ENCODE measurements at places on chromosomes 1 and 21.

- DNase-seq = no peak
Observed at GRCh38 chr1:27299385-27300271, 22.3 kb upstream of the TMEM222 start.

- DNase-seq = no peak
Observed at GRCh38 chr21:40517646-40518045, 329.3 kb downstream of the DSCAM start.

GRCh38 chr1:201180141-201180540 is 10.5 kb upstream of the IGFN1 start:
- no peak for DNase-seq

GRCh38 chr1:194069831-194070218 is 883.4 kb upstream of the B3GALT2 start:
- no peak for DNase-seq

DNA sequence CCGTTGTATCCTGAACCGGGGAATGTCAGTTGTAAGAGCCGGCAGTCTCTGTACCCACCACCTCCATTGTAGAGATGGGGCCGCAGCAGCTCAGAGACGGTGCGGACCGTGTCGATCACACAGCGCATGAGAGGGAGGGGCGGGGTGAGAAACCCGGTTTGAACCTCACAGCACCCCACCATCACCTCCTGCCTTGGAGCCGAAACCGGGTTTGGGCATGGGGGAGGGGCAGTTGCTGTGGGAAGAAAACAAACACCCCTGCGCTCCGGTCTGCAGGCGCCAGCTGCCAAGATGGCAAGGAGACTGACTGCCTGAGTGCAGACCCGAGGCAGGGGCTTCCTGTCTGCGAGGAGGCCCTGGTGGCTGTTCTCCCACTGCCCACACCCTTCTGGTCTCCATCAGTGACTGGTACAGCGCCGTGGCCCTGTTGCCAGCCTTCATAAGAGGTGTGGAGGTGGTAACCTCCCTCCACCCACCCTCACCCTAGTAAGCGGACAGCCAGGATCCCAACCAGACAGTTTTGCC is 69.2 kb upstream of the SSBP3 start:
- DNase-seq = no peak

GRCh38 chr21:29125191-29125590 is 5.3 kb upstream of the MAP3K7CL start:
- DNase-seq = peak; percentile 26

GRCh38 chr1:226985239-226985838 is 45.2 kb downstream of the COQ8A start:
- DNase-seq = no peak

GRCh38 chr21:15947677-15948076 is 217.9 kb downstream of the USP25 start:
- DNase-seq = no peak

DNA sequence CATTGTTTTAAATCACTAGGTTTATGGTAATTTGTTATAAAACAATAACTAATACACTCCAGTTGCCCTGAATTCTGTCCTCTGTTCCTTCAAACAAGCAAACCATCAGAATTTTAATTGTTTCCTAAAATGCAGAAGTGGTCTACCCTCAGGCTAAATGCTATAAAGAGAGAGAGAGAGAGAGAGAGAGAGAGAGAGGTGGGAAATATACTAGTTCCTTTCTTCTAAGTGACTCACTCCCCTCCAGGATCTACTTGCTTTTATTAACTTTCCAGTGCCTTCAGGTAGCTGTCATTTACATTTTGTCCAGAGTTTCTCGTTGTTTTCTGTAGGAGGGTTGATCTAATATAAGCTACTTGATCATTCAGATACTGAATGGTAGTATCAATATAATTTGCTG is 26.4 kb downstream of the LRRC53 start:
- DNase-seq = no peak

DNA sequence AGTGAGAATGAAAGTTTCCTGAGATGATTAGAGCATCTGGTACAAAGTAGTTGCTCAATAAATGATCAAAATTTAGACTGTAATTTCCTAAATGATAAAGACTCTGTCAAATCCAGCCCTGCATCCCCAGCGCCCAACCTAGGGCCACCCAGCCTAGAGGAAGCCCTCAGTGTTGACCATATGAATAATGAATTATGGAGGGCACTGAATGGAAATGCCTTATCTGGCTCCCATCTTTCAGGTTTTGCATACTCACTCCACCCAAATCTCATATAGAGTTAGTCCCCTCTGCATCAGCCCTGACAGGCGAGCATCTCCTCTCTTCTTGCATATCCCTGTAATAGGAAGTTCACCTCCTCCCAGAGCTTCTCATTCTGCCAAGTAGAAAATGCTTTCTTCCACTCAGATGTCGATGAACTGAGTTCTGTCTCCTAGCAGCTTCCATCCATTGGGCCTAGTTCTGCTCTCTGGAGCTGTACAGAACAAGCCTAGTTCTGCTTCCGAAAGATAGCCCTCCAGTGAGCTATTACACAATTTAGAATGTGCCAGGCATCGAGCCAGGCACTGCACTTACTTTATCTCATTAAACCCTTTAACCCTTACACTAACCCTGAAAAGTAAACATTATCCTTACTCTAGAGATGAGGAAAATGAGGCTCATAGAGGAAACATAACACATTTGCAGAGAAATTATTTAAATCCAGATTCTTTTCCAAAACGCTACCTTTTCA is 20.9 kb downstream of the COA7 start:
- no peak for DNase-seq

DNA sequence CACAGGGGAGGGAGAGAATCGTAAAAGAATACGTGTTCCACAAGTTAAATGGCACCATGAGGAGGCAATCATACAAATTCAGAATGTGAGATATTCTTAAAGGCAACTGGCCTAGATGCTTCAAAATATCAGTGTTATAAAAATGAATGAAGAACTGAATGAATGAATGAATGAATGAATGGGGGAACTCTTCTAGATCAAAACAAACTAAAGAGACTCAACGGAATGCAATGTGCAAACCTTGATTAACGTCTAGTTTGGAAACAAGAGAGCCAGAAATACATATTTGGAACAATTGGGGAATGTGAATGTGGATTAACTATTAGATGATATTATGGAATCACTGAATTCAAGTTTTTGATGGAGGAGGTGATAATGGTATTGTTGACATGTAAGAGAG is 16.8 kb downstream of the CFAP45 start:
- no peak for DNase-seq

DNA sequence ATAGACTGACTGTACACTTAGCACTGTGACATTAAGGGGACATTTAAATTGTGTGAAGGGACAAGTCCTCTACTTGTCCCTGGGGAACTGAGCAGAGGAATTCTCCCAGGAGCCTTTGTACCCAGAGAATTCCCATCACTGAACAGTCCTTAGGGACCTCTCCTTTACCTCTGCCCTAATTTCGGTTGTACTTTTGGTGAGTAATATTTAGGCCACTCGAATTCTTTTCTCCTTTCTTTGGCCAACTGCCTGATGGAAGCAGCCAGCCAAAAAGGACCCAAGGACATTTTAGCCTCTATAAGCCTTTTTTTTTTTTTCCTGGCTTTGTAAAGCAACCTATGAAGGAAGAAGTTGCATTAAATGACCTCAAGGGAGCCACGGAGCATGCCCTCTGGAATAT is 71.5 kb downstream of the NR5A2 start:
- no peak for DNase-seq

DNA sequence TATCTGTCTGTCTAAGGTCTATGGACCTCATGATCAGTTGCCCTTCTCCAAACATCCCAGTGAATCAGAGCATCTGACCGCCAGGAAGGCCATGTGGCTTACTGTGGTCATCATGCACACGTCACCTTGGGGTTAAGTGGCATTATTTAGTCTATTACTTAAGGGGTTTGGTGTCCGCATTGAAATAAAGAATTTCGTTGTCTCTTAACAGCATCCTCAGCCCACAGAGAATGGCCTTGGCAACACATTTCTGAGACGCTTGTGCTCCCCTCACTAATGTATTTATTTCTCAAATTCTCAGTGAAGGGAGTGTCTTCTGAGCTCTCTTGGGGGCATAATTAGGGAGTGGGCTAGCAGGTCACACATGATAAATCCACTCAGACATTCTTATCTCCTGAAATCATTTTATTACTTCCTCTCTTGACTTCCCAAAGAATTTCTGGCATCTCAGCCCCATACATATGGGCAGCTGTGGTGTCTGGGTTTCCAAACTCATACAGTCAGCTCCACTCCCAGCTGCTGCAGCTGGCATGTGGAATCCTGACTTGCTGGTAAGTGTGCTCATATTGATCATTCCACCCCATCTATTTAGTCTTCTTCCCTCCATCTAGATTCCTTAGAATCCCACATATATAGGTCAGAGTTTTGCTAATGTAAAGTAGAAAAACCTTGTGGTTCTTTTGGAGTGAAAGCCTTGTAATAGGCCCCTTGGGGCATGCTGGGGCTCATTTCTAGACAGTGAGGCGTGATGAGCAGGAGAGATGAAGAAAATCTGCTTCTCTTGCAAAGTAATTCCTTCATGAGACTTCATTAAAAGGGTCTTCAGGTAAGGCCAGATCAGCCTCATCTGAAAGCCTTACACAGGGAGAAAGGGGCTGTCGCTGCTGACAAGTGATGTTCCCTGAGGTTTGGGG is 110.5 kb downstream of the HHAT start:
- no peak for DNase-seq

- DNase-seq = no peak
Observed at GRCh38 chr1:38361566-38361965, 315.0 kb upstream of the POU3F1 start.

- DNase-seq = no peak
Observed at GRCh38 chr1:9767964-9768668, 55.6 kb downstream of the CLSTN1 start.

GRCh38 chr1:35863881-35864625 is 19.0 kb upstream of the AGO1 start:
- DNase-seq = no peak

GRCh38 chr1:220239966-220240365 is 32.3 kb downstream of the RAB3GAP2 start:
- DNase-seq = no peak

DNA sequence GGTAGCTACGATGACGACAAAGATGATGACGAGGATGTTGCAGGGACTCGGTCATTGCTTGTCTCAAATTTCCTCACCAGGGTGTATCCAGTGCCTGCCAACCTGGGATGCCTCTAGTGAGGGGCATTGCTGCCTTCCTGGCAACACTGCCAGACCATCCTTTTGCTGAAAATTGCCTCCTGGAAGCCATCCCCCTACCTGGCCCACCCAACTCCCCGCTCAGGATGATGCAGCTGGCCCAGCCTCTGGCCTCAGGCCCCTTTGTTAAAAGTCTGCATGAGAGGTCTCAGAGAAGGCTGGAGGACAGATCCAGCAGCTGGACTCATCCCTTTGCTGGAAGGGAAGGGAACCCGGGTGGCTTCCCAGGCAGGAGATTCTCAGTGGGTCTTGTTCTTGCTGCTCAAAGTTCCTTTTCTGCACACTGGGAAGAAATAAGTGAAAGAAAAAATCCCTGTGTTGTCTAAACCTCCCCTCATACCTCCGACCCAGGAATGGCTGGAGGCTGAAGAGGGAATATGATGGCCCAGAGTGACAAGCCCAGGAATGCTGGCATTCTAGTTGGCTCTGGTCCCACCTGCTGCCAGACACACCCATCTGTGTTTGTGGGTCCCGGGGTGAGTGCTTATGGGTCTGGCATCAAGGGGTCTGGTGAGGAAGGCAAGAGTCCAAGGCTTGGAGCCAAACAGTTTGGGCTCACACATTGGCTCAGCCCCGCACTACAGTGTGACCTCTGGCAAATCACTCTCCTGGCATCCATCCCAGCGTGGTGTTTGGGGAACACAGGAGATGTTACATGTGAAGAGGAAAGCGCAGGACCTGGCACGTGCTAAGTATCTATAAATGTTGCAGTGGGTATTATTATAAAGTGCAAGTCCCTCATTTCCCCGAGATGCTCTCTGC is 6.7 kb upstream of the FNDC5 start:
- DNase-seq = no peak

- no peak for DNase-seq
Observed at GRCh38 chr1:189269011-189269410, 1208.7 kb downstream of the BRINP3 start.

GRCh38 chr1:101278845-101279244 is 42.0 kb downstream of the S1PR1 start:
- DNase-seq = no peak

DNA sequence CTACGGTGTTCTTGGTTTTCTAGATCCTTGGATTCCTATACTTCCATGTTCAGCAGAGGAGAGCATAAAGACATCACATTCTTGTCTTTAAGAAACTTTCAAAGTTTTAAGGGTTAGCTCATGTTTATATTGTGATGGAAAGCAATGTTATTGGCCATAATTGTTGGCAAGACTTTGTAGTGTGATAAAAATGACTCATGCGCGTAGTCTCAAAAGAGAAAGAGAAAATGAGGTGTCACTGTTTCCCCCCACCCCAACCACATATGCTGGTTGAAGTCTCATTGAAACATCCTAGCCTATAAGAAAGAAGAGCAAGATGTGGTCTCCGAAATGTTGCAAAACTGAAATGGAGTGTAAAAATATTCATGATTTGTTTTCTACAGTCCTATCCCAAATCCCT is 348.8 kb downstream of the PTBP2 start:
- DNase-seq = no peak

- no peak for DNase-seq
Observed at GRCh38 chr1:70495370-70495769, 84.3 kb downstream of the CTH start.

- DNase-seq = no peak
Observed at GRCh38 chr1:224173523-224173922, 9.5 kb upstream of the DEGS1 start.

DNA sequence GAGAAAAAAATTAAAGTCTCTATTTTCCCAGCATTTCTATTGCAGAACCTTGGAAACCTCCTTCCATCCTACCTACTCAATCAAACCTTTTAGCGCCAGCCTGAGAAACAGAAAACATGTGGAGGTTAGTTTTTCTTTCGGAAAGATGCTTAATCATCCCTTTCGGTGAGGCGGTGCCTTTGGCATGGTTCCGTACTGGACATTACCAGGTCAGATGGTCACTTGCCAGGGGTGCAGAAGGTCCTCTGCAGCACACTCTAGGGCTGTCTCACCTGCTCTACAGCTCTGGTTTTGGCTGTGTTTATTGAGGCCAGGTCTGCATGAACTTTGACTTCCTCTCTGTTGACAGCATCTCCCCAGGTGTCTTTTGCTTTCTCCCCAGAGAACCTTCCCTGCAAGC is 121.5 kb downstream of the PLD5 start:
- DNase-seq = no peak

DNA sequence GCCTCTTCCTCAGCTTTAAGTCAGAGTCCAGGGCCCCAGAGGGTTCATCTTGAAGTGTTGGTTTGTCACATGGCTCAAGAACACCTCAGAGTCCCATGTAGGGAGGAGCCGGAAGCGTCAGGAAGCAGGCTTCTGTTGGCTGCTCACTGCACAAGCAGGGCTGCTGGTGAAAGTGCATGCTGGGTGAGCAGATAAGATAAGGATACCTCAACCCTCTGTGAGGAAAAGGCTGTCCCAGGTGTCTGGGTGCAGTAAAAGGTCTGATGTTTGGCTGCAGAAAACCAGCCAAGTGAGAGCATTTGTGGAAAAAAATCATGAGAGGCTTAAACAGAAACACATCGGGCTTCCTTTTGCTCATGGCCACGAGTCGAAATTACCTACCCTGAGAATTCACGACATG is 6.2 kb upstream of the TEX35 start:
- DNase-seq = no peak

GRCh38 chr1:159700312-159700711 is 14.1 kb downstream of the CRP start:
- no peak for DNase-seq

GRCh38 chr1:176897350-176898236 is 266.9 kb downstream of the ASTN1 start:
- peak; percentile 25 for DNase-seq

GRCh38 chr1:21861602-21862429 is 49.8 kb downstream of the LDLRAD2 start:
- no peak for DNase-seq

Measured in GM18507 (cell line).